Activated T-helper 1 cell treated with anti-CD3 and anti-CD28 coated beads, Interleukin-2, amount 50 U/mL, for 16 hours (primary cell): ENCODE measurements at places on chromosomes 3 and 15.

DNA sequence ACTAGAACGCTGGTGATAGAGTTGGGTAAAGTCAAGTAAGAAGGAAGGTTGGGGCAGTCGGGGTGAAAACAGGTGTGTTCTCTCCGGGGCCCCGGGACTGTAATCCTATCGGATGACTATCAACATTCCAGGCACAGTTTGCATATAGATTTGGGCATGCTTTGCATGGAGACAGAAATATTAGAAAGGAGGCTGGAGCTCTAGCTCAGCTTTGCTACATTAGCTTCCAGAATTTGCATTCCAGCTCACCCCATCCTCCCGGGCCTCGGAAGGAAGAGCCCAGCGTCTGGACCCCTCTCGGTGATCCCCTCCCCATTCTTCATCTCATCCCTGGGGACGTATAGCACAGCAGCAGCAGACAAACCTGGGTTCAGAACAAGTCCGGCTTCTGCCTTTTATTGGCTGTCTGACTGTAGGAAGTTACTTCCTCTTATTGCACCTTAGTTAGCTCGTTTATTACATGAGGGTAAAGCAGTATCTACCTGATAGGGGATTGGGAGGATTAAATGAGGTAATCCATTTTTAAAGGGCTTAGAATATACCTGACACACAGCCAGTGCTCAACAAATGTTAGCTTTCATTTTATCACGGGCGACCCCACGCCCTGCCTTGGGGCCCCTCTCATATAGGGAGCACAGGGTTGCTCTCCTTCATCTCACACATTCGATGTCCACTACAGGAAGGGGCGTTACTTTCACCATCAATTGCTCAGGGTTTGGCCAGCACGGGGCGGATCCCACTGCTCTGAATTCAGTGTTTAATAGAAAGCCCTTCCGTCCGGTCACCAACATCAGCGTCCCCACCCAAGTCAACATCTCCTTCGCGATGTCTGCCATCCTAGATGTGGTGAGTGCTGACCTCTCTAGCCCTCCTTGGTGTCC lies 3.2 kb downstream of the HTR3E start:
- no peak for DNase-seq

- no peak for DNase-seq
Observed at GRCh38 chr3:124878561-124879336, 8.4 kb downstream of the ITGB5 start.

- no peak for DNase-seq
Observed at GRCh38 chr3:196111939-196112386, 30.1 kb upstream of the TFRC start.

DNA sequence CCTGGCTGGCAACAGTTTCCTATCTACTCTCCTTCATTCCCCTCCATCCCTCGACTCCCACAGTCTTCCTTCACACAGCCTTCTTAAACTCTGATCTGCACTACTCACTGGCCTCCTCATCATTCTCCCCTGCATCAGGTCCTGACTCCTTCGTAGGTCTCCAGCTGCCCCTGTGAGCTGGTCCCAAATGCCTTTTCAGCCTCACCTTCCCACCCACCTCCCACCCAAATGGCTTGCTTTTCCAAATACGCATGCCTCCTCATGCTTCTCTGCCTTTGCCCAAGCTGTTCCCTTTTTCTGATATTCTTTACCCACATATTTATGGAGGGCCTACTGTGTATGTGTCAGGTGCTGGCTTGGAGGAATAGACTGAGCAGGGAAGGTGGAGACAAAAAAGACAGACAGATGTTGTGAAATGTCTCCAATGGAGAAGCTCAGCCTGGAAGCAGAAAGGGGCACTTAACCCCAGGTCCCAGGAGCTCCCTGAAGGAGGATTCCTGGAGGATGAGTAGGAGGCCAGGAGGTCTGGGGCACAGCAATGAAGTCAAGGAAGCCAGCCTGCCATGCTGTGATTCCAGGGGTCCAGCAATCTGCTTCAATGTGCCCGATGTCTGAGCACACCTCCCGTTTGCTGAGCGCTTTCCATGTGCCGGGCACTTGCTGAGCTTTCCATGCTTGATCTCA lies 252.2 kb downstream of the SHQ1 start:
- DNase-seq = no peak

DNA sequence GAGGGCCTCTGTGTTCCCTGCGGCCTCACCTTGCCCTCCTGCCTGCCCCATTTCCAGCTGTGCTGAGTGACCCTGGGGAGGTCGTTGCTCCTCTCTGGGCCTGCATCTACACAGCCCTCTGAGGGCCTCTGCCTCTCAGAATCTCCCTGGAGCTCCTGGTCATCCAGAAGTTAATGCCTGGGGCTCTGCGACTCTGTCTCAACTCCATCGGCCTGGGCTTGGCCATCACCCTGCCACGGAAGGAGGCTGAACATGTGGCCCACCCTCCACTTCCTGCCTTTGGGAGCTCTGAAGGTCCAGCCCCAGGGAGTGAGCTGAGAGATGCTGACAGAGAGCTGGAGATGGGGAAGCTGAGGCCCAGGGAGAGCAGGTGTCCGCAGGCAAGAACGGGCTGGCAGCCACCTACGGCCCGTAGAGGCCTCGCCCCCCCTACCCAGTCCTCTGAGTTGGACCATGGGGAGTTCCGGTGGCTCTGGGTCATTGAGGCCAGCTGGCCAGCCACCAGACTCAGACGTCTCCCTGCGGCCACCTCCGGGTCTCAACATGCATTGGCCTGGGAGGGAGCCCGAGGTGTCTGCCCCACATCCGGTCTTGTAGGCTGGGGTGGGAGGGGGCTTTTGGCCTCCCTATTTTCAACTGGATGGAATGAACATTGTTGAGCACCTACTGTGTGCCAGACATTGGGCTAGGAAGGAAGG lies 34.2 kb downstream of the GRIP2 start:
- DNase-seq = no peak

- no peak for DNase-seq
Observed at GRCh38 chr15:51046799-51047449, 47.8 kb downstream of the TNFAIP8L3 start.

- DNase-seq = no peak
Observed at GRCh38 chr3:12296511-12296910, 7.6 kb downstream of the PPARG start.

- no peak for DNase-seq
Observed at GRCh38 chr3:135975053-135975452, 9.5 kb downstream of the PPP2R3A start.

DNA sequence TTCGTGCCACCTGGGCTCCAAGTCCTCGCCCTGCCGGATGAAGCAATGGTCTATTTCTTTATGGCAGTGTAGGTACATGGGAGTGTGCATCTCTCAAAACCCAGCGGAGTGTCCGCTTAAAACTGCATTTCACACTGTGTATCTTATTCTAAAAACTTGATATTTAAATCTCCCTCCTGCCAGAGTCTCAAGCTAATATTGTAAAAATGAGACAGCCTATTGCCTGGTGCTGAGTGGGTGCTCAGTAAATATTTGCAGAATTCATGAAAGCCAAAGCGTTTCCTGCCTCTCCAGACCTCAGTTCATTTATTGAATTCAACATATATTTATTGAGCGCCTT lies 330 bp upstream of the TBC1D2B start:
- DNase-seq = no peak

DNA sequence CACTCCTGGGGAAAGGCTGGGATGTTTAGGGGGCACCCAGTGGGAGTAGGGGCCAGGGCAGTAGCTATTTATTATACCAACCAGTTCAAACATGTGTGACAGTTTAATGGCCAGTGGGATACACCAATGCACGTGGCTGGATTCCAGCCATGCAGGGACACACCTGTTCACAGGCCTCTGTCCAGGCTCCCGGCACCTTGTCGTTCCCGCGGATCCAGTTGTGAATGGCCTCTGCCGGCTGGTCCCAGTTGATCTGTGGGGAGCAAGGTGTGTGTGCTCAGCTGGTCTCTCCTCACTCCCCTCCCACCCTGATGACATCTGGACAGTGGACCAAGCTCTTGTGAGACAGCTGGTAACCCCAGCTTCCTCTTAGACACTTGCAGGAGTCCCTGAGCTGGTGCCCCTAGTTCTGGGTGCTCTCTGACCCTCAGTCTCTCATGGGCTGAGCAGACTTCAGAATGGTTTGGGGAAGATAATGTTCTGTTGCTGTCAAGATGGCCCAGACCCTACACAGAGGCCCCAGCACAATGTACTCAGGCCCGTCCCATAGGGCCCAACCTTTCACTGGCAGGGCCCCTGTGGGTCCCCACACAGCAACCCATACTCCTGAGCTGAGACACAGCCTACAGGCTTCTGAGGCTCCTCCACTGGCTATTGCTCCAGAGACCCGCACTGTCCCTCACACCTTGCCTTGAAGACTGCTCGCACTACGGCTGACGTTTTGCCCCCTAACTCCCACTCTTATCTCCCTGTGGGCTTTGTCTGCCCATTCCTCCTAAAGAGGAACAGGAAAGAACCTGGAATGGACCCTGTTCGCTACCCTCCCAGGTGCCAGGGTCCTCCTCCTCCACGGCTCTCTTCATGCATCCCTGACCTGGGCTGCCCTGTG lies 25.8 kb downstream of the ALDH1L1 start:
- DNase-seq = no peak

DNA sequence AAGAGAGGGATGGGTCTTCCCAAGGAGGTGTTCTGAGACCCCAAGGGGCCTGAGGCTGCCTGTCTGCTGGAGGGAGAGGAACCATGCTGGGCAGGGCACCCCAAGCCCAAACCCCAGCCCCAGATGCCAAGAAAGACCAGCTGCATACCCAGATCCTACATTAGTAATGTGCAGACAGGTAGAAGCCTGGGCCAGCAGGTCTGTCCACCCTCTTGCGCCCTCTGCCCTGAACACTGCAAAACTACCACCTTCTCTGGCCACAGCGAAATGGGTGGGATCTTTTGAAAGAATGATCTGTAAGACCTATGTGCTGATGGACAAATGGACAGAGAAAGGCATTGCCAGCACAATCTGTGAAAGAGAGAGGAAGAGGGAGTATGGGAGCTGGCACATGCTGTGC lies 283.2 kb downstream of the EPHB1 start:
- DNase-seq = no peak

DNA sequence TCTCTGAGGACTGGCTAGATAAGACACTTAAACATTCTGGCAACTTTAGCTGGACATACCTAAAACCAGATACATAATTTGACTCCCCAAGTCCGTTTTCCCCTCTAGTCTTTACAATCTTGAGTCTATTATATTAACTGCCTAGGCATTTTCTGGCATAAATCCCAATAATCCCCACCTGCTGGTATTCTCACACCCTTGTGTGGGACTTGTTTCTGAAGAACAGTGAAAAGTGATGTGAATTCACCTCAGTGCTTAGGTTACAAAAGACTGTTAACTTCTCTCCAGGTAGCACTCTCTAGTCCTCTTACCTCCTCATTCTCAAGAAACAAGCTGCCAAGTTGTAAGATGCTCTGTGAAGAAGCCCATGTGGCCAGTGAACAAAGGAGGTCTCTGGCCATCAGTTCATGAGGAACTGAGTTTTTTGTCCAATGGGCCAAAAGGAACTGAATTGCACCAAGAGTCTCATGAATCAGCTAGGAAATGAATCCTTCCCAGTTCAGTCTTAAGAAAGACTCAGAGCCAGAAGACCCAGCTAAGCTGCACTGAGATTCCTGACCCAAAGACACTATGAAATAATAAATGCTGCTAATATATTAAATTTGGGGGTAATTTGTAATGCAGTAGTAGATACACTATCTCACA lies 4.1 kb downstream of the OSBPL11 start:
- no peak for DNase-seq

GRCh38 chr3:48999085-48999858 lies 7.9 kb upstream of the WDR6 start:
- DNase-seq = no peak

GRCh38 chr15:36005542-36005941 lies 459.6 kb upstream of the DPH6 start:
- no peak for DNase-seq
